B cell (primary cell): ENCODE measurements at places on chromosomes 1 and 21. TPM values are rescaled to one million over a fixed set of nuclear protein-coding genes. Genes with fewer than 3 reads are reported as not detected.

DNA sequence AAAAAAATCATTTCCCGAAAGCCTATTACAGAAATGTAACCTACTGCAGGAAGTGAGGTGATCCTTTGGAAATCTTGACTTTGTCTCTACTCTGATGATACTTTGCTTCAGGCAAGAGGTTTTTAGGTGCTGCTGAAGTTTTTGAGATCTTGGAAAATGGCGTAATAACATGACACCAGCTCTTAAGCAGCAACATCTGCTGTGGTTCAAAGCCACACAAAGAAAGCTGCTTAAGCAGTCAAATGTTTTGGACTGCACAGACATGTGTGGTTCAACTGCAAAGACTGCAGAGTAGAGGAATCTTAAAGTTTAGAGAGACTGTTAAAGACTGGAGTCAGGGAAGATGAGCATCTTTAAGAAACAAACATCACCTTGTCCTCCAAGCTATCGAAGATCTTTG, 139.0 kb downstream of the RASAL2 start:
- H3K4me3 ChIP-seq: no peak overlapping the region
- H3K27me3 ChIP-seq: no peaks in the 10 kb centered on the region
- no peaks in the 10 kb centered on the region for H3K4me1 ChIP-seq
- H3K27ac ChIP-seq: no peak overlapping the region
- H3K36me3 ChIP-seq: no peaks in the 10 kb centered on the region
- DNase-seq: no peak

DNA sequence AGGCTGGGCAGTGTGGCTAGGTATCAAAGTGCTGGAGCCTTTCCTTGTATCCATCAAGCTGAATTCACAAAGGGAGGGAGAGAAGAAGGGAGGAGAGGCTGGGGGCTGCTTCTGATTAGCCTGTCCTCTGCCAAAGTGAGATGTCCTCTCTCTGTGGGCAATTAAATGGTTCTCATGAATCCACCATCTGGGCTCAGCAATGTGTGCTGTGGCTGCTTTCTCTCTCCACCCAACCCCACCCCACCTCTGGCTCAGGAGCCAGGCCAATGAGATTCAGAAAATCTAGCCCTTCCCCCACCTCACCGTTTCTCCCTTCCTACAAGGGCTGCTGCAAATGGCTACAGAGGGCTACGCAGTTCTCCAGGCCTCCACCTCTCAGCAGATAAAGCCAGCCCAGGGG, 154.6 kb downstream of the TENT5C start:
- peaks cover 8% of the 10 kb centered on the region for H3K4me1 ChIP-seq
- no peak for DNase-seq
- no peak overlapping the region for H3K4me3 ChIP-seq

GRCh38 chr1:181349512-181349911, 133.8 kb upstream of the CACNA1E start:
- no peaks in the 10 kb centered on the region for H3K4me1 ChIP-seq
- no peak overlapping the region for H3K27ac ChIP-seq
- DNase-seq: no peak
- H3K36me3 ChIP-seq: no peaks in the 10 kb centered on the region

- no peak overlapping the region for H3K4me3 ChIP-seq
- no peaks in the 10 kb centered on the region for H3K27me3 ChIP-seq
- no peak overlapping the region for H3K27ac ChIP-seq
- no peaks in the 10 kb centered on the region for H3K36me3 ChIP-seq
- no peak for DNase-seq
- no peaks in the 10 kb centered on the region for H3K4me1 ChIP-seq
These were observed 226.6 kb upstream of the KAZN start for GRCh38 chr1:14371771-14372497.

DNA sequence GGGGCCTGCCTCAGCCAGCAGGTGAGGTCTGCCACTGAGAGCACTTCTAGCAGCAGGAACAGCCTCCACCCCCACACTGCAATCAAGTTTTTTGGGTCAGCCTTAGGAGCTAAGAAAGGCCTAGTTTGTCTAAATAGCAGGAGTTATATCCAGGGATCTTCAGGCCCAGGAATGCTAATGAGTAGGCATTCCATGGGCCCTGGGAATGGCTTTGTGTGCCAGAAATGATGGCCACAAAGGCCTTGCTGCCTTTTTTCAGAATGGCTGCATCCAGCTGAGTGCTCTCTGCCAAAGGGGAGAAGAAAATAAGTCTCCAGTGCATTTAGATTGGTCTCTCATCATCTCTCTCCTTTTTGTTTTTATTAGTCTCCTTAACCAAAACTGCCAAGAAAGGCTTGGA, 2.8 kb downstream of the MRTO4 start:
- no peak for DNase-seq
- H3K27me3 ChIP-seq: no peaks in the 10 kb centered on the region
- H3K4me3 ChIP-seq: no peak overlapping the region
- H3K27ac ChIP-seq: no peak overlapping the region

DNA sequence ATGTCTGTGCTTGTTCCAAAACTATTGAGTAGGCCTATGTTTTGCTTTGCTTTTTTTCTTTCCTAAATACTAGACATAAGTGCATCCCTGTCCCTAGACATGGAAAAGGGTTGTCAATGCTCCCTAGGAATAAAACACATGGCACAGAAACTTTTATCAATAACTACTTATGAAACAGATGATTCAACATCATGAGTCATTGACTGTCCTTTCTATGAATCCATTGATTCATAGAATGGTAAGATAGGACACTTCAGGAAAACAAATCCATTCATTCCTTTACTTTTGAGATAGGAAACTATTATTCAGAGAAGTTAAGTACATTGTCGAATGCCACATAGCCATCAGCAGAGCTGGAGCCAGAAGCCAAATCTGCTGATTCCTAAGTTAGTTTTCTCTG, 147.5 kb downstream of the TSEN15 start:
- H3K4me1 ChIP-seq: no peaks in the 10 kb centered on the region
- DNase-seq: no peak
- H3K4me3 ChIP-seq: no peak overlapping the region
- H3K27ac ChIP-seq: no peak overlapping the region
- no peaks in the 10 kb centered on the region for H3K36me3 ChIP-seq

Gene SRGAP2
- polyA plus RNA-seq: 28.9 and 31.5 TPM in 2 replicates

Gene CSRP1
- 26.4 and 36.7 TPM in 2 replicates for polyA plus RNA-seq
